Right atrium auricular region (tissue), 2 donors: ENCODE measurements at places on chromosomes 5 and 9.

GRCh38 chr9:128906741-128907140 is 14.0 kb upstream of the PHYHD1 start:
- no peak for DNase-seq

DNA sequence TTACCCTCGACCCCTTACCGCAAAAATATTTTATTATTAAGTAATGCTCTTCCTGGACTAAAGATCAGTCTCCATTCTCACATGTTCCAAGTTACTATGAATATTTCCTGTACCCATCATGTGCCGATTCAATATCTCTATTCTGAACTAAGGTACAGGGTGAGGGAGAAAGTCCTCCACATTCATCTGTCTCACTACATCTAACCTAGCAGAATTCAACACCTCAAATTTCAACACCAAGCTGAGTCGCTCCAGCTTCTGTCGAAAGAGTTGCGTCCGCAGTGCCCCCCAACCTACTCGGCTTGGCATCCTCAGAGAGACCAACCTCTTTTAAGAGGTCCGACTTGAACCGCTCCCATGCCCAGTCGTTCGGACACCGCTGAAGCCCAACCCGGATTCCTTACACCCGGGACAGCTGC is 1.0 kb downstream of the CERT1 start:
- no peak for DNase-seq

DNA sequence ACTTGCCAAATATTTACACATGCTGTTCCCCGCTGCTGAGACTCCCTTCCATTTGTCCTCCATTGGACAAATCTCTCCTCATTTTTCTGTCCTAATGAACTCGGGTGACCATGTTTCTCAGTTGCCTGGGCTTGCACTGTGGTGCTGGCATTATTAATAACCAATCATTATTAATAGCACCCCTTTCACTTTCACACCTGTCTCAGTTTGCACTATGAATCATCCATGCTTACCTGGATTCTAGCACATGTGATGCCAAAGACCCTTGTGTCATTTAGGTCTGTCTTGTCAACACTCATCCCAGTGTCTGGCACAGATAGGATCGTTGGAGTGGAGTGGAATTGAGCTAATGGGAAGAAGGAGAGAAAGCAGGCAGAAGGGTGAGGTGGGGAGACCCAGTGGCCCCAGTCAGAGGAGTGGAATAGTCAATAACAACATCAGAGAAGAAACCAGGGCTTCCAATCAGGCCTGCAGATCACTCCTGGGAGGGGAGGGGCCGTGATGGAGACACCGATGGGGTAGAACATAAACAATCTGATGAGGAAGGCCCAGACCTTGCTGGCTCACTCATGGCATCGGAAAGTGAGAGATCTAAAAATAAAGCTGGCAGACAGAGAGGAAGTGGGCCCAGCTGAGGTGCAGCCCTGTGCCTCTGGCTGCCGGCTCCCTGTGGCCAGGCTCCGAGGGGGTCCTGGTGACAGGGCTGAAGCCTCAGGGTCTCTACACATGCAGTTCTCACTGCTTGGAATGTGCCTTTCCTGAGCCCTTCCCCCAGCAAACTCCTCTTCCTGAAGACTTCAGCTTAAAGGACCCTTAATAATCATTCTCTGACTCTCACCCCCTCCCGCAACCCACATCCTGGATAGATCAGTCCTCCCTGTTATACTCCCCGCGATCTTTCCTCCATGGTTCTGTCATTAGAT is 33.5 kb upstream of the CRB2 start:
- no peak for DNase-seq

DNA sequence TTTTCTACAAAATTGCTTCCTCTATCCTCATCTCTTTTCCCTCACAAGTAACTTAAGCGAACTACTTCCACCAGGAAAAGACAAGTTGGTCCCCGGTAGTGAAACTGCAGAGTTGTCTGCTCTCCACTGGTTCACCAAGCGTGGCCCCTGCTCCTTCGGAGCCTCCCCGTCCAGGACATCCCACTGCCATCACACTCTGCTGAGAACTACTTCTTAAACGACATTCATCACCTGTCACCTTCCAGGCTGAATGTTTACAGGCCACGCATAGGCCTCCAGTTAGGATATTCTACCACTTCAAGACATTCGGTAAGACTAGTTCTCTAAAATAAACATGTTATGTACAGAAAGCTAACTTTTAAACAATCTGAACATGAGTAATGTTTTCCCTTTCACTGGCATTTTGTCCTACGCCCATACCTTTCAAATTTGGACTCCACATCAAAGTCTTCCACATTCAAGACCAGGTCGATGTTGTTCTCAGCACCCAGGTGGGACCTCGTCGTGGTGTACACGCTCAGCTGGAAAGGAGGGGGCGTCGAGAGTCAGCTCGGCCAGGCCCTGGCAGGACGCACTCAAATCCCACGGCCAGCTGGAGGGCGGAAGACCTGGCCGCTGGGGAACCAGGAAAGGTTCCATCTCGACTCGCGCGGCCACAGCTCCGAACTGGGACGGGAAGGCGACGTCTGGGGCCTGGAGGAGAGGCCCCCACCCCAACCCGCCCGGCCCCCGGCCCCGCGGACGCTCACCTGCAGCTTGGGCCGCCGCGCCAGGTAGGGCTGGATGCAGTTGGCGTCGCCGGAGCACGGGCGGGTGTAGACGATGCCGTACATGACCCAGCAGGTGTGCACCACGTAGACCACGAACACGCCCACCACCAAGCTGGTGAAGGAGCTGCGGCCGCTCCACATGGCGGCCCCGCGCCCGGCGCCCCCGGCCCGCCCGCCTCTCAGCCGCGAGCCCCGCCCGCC is 683 bp downstream of the CLPTM1L start:
- DNase-seq, result no peak

DNA sequence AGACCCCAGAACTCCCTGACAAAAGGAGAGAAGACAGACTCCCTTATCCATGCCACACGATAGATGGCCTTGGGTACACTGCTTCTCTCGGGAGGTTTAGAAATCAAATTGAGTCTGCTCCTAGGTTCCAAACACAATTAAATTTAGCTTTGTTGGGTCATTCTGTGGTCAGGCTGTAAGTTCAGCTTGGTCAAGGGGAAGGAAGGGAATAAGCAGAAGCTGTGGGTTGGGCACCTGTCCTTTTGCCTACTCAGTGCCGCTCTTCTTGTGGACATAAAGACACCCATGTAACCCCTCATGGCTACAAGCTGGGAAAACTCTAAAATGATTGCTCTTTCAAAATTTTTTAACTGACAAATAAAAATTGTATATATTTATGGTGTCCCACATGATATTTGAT is 19.1 kb upstream of the AK3 start:
- DNase-seq, result peak; percentile 54
